ENCODE measurements at places on chromosomes 1 and 21. TPM values are rescaled to one million over a fixed set of nuclear protein-coding genes. Genes with fewer than 3 reads are reported as not detected.
A peak's percentile ranks its signal among the peaks of the same experiment; 100 is the strongest.

C1orf141 gene
- 5.7 TPM for total RNA-seq

- peak; percentile 68 for DNase-seq
Observed at GRCh38 chr1:42936309-42937078, 22.2 kb downstream of the SLC2A1 start.

KCND3 gene
- 8.0 TPM for total RNA-seq

COL16A1 gene
- total RNA-seq = 83.2 TPM

GRCh38 chr1:234149217-234149616 lies 224.0 kb upstream of the COA6 start:
- DNase-seq = no peak

- DNase-seq = no peak
Observed at GRCh38 chr1:242412921-242413320, 111.6 kb downstream of the PLD5 start.

CD48 gene
- total RNA-seq = 17.6 TPM

- no peak for DNase-seq
Observed at GRCh38 chr1:153548722-153549688, at the start of gene S100A3. Gene S100A3 (minus strand): TSS chr1:153549258. CDS start chr1:153548485, 773 bp downstream.

TRIM67 gene
- total RNA-seq = not detected

- no peak for DNase-seq
Observed at GRCh38 chr1:110471131-110471530, 20.2 kb downstream of the PROK1 start.

GRCh38 chr1:75641325-75641724 lies 30.4 kb upstream of the SLC44A5 start:
- peak; percentile 3 for DNase-seq

GRCh38 chr1:81329041-81329440 lies 471.7 kb upstream of the ADGRL2 start:
- DNase-seq = no peak

GRCh38 chr1:84736445-84736844 lies 46.2 kb upstream of the SSX2IP start:
- no peak for DNase-seq

GRCh38 chr1:51063121-51063520 lies 38.9 kb upstream of the C1orf185 start:
- no peak for DNase-seq

- DNase-seq = no peak
Observed at GRCh38 chr1:67571406-67571805, 113.6 kb upstream of the GADD45A start.

- DNase-seq = peak; percentile 83
Observed at GRCh38 chr1:201792534-201793305, 36.2 kb upstream of the IPO9 start.

- no peak for DNase-seq
Observed at GRCh38 chr1:245054507-245055270, 100.1 kb upstream of the KIF26B start.

DNA sequence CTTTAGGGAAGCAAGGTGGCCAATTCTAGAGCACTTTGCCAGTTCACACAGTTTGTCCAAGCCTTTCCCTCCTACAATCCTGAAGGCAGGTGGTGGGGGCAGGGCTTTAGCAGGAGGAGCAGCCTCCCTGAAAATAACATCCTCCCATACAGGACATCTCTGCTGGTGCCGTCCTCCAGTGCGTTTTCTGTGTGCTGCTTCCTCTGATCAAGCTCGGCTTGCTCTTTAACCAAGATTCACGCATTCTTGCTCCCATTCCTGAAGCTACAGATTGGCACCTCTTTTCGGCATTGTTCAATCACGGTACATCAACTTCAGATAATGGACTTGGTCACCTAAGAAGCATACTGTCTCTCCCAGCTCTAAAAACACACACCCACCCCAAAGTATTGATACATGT lies 7.5 kb upstream of the DPT start:
- DNase-seq = no peak

GJA4 gene
- total RNA-seq = 28.9 TPM

MYOM3 gene
- total RNA-seq = 0.11 TPM

DNA sequence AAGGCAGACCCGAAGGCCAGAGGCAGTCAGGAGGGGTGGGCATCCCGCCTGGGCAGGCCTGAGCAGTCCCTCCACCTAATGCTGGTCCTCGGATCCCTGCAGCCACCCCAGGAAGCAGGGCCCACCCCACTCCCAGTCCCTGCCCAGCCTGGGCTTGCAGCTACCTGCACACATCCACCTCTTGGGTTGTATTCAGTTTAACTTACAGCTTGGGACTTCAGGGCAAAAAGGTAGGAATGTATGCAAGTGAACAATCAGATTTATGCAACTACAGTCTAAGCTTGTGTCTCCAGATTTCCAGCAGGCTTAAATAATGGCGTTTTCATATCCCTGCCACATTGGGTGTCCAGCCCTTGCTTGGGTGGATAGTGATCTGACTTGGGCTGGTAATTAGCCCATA lies 17.4 kb downstream of the LDLRAP1 start:
- DNase-seq = no peak

LAX1 gene
- total RNA-seq = 2.4 TPM

CD1E gene
- 1.3 TPM for total RNA-seq

DNA sequence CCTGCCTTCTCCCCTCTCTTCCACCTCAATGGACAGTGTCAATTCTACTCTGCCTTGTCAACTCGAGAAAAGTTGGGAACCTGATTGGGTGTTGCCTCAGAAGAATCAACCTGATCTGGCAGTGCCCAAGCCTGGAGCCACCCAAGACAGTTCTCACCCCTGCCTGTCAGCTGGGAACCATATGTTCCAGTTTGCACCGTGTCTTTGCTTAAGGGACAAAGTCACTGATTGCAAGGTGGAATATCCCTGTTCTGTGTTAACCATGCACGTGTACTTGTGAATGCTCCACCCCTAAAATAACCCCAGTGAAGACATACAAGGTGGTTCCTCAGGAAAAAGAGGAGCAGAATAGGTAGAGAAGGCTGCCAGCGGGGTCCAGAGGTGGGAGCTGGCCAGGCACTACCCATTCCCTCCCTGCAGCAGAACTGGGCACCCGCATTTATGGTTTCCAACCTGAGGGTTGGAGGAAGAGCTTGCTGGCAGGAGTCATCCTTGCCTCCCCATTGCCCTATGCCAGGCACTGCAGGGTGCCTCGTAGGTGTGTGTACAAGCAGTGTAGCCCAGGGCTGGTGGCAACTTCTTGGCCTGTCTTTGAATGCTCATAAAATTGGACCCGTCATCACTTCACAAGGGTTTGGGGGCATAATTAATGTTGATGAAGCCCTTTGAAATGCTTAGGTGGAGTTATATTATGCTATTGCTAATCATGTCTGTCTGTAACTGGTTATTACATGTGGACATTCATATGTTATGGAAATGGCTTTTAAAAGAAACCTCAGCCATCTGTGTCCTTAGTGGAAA lies 11.3 kb downstream of the NIPAL3 start:
- no peak for DNase-seq

CTSE gene
- 14.6 TPM for total RNA-seq

DNA sequence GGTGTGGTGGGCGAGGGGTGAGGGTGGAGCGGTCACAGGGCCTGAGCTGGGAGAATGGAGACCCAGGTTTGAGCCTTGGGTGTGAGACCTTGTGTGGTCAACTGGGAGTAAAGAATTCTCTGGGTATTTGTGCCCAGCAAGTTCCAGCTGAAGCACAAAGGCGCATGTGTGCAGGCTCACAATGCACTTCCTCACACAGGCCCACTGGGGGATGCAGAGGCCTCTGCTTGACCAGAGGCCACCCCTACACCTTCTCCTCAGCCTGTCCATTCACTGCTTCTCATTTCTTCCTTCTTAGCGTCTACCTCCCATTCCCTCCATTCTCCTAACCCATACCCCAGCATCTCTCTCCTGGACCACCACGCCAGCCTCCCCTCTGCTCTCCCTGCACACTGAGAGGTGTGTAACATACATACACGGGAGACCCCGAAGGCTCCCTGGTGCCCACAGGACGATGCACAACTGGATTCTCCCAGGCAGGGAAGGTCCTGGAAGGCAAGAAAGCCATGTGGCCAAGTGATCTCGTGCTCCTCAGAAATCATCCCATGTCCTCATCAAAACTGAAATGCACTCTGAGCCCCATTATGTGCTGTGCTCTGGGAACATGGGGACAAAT lies 12.3 kb upstream of the TTC39A start:
- DNase-seq = no peak

- no peak for DNase-seq
Observed at GRCh38 chr1:29125788-29126187, 2.1 kb upstream of the TMEM200B start.

FNDC5 gene
- 0.18 TPM for total RNA-seq

GRCh38 chr1:33219886-33220661 lies 36.2 kb upstream of the ZNF362 start:
- DNase-seq = no peak

DNA sequence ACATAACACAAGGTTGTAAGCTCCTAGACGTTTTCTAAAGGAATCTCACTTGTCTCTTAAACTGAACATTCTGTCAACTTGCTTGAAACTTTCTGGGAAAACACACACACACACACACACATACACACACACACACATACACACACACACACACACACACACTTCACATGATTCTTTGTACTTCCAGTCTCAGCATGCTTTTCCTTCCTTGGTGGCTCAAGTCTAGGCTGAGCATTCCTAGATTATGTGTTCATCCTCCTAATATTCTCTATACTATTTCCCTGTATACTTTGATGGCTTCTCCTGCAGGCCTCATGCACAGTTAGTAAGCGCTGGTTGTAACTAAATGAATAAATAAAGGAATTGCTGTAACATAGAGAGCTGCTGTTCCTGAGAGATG lies 372.1 kb downstream of the PTPRC start:
- DNase-seq = no peak

KCNQ4 gene
- 0.63 TPM for total RNA-seq

DNA sequence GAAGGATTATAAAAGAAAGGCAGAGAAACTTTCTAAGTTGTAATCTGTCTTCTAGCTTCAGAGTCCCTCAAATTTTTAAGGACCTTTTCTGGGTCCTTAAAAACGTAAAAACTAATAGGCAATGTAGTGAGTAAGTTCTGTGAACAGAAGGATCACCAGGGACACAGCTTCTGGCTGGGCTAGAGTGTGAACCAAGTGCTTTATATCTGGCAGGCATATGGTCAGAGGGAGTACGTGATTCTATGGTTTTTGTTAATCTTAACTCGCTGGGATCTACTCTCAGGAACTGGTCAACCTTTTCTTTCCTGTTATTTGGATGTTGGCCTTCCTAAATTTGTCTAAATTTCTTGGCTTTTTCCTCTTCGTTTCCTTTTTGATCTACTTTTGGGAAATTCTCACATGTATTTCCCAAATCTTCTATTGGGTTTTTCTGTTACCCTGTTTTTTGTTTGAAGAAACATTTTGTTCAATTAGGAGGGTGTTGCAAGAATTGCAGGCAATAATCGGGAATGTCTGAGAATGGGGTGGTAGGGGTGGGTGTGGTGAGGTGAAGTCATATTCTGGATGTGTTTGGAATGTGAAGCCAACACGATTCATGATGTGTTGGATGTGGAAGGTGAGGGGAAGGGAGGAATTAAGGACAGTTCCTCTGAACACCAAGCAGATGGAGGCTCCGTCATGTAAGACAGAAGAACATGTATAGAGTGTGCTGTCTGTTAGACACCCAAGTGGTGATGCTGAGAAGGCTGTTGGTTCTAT lies 193.2 kb downstream of the FMN2 start:
- DNase-seq = no peak

- no peak for DNase-seq
Observed at GRCh38 chr1:233289676-233290075, 5.8 kb downstream of the PCNX2 start.

DNA sequence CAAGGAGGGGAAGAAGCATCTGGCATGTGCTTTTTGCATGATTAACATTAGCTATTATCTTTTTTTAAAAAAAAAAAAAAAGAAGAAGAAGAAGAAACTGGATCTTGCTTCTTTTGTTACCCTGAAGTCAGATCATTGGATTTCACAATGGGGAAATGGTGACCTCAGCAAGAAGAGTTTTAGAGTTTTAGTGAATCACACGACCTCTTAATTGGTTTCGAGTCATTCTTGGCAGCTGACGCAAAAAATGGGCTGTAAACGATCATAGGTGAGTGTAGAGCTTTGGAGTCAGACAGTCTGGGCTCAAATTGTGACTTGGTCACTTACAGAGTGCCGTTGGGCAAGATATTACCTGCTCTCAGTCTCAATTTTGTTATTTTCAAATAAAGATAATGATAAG lies 33.3 kb upstream of the PGBD5 start:
- DNase-seq = peak; percentile 7

DNA sequence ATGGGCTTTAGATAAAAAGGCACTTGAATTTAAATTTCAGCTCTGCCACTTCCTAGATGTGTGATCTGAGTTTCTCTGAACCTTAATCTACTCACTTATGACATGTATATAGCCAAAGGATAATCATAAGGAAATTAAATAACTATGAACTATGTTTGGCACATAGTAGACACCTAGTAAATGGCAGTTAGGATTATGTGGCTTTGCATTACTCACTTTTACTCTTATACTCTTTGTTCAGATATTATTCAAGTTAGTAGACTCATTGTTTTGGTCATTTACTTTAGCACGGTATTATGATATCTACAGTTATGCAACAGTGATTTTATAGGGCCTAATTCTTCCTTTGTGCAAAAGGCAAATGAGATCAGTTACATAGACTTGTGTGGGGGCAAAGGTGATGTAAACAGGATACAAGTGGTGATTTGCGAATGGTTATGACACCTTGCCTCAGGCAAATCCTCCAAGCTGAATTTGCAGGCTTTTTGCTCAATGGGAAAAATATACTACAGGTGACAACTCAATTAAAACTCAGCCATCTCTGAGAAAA lies 297.2 kb upstream of the PBX1 start:
- DNase-seq = peak; percentile 24

ANKRD35 gene
- 3.4 TPM for total RNA-seq

TNFRSF4 gene
- 3.6 TPM for total RNA-seq

DNA sequence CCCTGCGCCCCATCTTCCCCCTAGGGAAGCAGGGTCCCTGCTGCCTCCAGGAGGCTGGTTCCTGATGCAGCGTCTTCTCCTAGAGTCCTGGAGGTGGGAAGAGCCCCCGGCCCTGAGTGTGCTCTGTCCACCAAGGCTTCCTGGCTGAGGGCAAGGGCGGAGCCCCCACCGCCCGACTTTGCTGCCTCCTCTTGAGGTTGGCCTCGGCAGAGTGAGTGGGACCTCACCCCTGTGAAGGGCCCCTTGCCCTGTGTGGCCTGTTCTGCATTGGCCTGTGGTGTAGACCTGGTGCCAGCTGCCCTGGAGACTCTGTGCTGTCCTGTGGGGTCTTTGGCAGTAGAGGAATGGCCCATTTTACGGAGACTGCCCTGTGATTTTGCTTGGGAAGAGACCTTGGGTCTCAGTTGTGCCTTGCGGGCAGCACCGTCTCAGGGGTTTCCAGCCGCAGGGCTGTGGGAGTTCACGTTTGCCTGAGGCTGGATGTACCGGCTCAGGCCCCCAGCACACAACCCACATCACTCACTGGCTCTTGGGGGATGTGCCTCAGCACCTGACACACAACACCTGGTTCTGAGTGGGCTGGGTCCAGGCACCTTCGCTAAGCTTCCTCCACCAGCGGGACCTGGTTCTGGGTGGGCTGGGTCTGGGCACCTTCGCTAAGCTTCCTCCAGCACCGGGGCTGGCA lies 73.6 kb downstream of the SKI start:
- no peak for DNase-seq

HCN3 gene
- 2.2 TPM for total RNA-seq

- DNase-seq = no peak
Observed at GRCh38 chr21:32437729-32438128, 25.2 kb downstream of the EVA1C start.

GRCh38 chr1:21663248-21663950 lies 5.8 kb downstream of the RAP1GAP start:
- DNase-seq = no peak

OR2L8 gene
- total RNA-seq = not detected

PLA2G2F gene
- not detected for total RNA-seq

GRCh38 chr1:221165839-221166500 lies 286.7 kb downstream of the HLX start:
- no peak for DNase-seq

Measured in lung (tissue), 17 donors.